Activated T-helper 1 cell treated with anti-CD3 and anti-CD28 coated beads, Interleukin-12 subunit alpha, Interleukin-12 subunit beta, Interleukin-2, Interleukin-4 antibody, amounts not matched to agents 30 ng/mL and 10 ng/mL and 1 ng/mL, durations not matched to agents 14 hours and 24 hours and 36 hours (primary cell): ENCODE measurements at places on chromosomes 6 and 20.

GRCh38 chr6:41059556-41059955, 6.6 kb downstream of the APOBEC2 start:
- DNase-seq: no peak

DNA sequence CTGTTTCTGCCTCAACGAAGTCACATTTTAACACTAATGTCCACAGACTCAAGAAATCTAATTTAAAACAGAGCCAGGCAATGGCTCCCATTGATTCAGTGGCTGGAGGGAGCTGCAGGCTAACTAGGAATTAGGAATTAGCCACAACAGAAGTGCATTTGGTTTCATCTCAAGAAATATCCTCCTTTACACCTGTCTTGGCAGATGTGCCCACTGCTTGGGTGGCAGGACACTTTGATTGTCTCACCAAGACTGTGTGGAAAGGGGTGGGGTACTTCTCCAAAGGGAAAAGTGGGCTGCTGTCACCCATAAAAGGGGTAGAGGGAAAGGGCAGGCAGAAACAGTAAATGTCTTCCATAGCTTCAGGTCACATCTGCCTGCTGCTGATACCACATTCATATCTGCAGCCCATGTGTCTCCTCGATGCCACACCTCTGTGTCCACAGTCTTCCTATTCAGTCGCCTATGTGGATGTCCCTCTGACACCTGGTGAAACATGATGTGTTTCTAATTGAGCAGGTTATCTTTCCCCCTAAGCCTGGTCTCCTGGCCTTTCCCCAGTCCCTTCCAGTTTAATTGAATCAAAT, 10.9 kb upstream of the OSER1 start:
- DNase-seq: no peak

- DNase-seq: no peak
These were observed 32.7 kb upstream of the C20orf203 start for GRCh38 chr20:32706486-32706885.

GRCh38 chr6:141539617-141540016, 593.1 kb upstream of the GJE1 start:
- no peak for DNase-seq

- no peak for DNase-seq
These were observed 130.9 kb downstream of the PRKN start for GRCh38 chr6:162596676-162597075.

DNA sequence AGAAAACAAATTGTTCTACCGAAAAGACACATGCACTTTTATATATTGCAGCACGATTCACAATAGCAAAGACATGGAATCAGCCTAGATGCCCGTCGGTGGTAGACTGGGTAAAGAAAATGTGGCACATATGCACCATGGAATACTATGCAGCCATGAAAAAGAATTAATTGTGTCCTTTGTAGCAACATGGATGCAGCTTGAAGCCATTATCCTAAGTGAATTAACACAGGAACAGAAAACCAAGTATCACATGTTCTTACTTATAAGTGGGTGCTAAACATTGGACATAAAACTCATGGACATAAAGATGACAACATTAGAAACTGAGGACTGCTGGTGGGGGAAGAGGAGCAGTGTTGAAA, 32.4 kb downstream of the RALGAPB start:
- no peak for DNase-seq

DNA sequence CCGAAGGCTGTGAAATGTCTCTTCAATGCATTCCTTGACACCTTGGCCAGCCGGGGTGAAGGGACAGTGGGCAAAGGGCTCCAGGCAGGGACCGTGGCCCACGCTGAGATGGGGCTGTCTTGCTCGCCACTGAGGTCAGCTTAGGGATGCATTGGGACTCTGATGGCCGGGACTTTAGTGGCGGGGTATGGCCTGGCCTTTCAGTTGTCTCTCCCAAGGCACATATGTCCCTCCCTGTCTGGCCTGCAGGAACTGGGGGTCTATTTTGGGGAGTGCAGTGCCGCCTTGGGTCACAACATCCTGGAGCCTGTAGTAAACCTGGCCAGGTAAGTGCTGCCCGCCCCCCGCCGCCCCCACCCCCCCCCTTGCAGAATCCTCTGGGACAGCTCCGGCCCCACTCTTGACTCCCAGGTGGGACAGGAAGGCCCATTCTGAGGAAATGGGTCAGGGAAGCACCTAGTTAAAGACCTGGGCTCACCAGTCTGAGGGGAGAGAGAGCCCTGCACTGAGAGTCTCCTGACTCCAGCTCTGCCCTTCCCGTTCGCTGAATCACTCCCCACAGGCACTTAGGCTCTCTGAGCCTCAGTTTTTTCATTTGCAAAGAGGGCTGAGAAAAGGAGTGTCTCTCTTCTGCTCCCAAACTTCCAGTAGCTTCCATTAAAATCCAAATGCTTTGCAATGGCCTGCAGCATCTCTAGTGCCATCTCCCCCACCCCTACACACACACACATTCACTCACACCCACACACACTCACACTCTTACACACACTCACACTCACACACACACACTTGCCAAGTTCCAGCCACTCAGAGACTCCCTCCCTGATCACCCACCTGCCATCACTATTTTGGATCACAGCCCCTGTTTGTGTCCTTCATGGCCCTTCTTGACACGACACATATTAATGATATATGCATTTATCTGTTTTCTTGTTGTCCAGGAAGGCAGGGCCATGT, 33.1 kb downstream of the RAB44 start:
- no peak for DNase-seq

DNA sequence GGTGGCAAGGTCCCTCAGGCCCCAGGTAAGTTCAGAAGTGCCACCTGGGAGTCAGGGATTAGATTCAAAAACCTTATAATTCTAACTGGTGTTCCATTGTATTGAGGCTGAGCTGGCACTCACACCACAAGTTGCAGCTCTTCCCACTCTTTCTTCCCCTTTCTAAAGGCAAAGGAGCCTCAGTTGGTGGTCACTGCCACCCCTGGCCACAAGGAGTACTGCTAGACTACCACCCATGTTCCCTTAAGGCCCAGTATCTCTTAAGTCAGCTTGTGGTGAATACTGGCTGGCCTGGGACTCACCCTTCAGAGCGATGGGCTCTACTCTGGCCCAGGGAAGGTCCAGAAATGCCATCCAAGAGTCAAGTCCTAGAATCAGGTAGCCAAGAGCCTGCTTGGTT, 421.1 kb upstream of the KHDRBS2 start:
- no peak for DNase-seq

DNA sequence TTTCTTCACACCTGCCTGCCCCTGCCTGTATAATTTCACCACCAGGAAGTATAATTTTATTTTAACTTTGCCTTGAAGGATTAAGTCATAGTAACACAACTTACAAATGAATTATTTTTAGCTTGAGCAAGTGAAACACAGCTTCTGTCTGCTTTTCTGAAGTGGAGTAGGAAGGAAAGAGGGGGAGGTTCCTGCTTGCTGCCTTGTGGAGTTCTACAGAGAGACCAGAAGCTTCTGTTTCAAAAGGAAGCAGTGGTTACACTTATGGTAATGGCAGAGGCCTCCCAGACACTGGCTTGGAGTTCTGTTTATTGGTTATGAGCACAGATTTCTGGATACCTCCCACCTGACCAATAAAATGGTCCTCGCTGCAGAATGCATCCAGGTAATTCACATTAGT, 159.6 kb downstream of the TMEM200A start:
- DNase-seq: no peak

GRCh38 chr6:122580737-122581136, 29.5 kb upstream of the PKIB start:
- no peak for DNase-seq

GRCh38 chr6:167252271-167252670, 38.8 kb upstream of the UNC93A start:
- no peak for DNase-seq

DNA sequence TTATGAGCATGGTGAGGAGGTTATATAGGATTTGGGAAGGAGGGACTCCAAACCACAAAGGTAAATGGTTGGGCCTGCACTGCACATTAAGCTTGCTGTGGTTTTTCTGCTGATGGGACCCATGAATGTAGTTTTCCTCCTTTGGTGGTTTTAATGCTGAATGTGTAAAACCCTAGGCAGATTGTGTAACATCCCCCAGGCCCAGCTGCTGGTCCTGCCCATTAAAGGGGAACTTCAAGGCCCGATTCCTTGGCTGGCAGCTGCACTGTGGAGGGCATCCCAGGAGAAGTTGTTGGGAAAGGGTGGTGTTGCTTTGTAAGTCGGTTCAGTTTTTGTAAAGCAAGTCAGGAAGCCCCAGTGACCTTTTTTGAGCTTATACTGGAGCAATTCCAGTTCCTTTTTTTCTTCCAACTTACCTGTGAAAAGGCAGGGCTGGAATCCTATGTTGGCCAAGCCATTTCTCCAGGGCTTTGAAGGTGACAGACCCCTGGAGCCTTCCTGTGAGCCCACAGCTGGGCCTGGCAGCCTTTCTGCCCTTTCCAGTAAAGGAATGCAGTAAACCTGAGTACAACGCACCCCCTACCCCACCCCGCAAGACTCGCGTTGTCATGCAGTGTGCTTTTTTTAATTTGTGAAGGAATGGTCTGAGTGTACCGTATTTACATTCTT, 43.1 kb upstream of the NAA20 start:
- DNase-seq: no peak

DNA sequence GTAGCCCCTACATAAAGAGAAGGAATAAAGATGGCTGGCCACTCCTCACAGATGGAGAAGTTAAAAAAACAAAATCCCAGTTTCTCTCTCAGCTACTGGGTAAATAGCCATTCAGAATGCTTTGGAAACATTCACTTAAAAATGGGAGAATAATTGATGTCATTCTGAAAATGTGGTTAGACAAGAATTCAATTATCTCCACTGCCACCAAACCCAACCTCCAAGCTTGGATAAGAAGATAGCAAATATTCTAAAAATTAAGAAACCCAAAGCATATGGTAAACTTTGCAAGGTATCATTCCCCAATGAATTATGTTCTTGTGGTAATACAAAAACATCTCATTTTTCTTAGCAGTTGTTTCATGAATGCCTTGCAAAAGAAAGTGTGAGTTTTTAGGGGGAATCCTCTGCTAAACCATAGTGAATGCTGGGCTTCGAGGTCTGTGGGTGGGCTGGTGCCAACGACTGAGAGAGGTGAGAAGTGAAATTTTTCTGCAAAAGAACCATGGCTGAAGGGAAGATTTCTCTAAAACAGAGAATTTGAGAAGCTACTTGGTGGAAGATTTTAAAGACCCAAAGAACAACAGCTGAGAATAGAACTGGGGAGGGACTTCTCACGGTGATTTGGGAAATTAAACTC, 497.9 kb upstream of the JARID2 start:
- no peak for DNase-seq

DNA sequence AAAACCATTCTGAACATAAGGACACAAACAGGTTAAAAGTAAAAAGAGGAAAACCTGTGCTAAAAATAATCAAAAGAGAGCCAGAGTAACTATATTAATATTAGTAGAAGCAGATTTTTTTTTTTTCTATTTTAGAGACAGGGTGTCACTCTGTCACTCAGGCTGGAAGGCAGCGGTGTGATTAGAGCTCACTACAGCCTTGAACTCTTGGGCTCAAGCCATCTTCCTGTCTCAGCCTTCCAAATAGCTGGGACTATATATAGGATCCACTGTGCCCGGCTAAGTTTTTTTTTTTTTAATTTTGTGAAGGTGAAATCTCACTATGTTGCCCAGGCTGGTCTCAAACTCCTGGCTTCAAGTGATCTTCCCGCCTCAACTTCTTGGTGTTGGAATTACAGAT, 33.4 kb upstream of the PLN start:
- no peak for DNase-seq

DNA sequence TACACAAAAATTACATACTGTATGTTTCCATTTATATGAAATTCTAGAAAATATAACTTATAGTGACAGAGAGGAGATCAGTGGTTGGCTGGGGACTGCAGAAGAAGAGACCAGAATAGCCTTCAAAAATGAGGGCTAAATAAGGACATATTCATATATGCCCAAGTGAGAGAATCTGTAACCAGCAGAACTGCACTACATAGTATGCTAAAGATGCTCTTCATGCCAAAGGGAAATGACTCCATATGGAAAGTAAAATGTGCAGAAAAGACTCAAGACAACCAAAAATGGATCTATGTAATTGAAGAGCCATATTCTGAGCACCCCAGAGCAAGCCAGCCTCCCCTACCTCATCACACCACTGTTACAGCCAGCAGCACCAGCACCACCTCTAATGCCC, 29.0 kb downstream of the ELOVL2 start:
- DNase-seq: no peak

GRCh38 chr20:63705232-63706026, 2.3 kb downstream of the ARFRP1 start:
- DNase-seq: no peak

- DNase-seq: no peak
These were observed 266.9 kb downstream of the TBC1D32 start for GRCh38 chr6:121067381-121067780.

DNA sequence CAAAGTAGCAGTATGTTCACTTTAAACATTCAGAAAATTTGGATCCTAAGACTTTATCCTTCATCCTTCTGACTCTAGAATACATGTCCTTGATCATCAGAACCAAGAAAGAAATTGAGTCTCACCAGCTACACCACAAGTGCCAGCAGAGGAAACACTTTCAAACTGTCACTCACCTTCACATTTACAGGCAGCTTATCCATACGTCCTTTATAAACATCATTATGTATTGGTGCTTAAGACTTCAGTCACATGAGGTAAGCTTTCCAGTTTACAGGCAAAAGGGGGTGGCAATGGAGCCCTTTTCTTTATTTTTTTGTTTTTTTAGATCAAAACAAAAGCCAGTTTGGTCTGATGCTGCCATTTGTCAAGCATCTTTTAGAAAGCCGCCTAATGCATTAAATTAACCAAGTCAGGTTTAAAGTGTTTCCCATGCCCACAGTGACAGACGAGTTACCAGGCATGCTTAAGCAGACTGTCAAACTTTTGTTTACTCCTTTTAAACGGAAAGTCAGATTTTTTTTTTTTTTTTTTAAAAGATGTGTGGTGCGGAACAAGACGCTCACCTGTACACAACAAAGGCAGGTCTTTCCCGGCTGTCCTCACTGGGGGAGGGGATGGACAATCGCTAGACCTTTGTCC, 952 bp upstream of the BRPF3 start:
- DNase-seq: no peak

- no peak for DNase-seq
These were observed 514.0 kb upstream of the BTBD3 start for GRCh38 chr20:11403711-11404110.

GRCh38 chr20:24056491-24056890, 67.9 kb upstream of the GGTLC1 start:
- no peak for DNase-seq
